ENCODE measurements at places on chromosomes 4 and X.

- DNase-seq, result peak; percentile 1
Observed at GRCh38 chr4:171025776-171026175, 787.4 kb upstream of the GALNTL6 start.

GRCh38 chr4:163447481-163447880 is 26.1 kb downstream of the TKTL2 start:
- no peak for DNase-seq

GRCh38 chr4:140071806-140072205 is 82.2 kb downstream of the MAML3 start:
- DNase-seq, result peak; percentile 46

DNA sequence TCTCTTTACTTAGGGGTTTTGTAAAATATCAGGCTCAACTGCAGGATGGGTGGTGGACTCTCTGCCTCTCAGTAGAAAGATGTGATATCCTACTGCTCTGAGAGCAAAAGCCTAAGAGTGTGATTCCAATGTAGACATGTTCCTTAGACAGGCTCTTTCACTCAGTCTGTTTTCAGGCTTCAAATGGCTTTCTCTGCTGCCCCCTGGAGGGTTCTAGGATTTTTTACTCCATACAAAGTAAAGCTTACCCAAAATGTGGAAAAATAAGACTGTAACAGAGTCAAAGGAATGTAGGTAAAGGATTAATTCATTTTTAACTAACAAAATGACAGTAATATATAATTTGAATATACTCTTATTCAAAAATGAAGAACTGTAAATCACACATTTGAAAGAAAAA is 32.1 kb downstream of the ZGRF1 start:
- peak; percentile 68 for DNase-seq

DNA sequence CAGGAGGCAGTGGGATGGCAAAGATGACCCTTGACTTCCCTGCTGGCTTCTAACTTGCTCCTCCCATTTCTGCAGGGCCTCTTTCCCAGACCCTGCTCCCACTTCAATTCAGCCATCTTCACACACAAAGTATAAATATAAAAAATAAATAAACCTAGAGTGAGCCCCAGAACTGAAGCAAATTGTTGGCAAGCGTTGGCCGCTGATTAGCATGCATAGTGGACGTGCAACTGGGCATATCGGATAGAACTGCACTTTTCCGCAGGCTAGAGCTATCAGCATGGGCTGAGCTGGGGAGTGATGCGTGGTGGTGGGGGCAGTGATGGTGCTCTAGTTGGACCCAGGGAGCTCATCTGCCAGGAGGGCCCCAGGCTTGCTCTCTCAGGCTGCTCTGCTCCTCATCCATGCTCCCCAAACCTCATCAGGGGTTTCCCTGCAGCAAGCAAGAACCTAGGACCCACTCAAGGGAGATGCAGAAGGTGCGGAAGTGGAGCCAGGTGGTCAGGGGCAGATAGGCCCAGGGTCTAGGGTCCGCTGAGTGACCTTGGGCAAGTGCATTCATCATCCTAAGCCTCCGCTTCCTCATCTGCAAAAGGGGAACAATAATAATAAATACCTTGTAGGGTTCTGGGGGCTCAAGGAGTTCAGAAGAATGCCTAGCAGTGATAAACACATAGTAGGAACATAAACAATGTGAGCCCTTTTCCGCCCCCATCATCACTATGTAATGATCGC is 146.8 kb upstream of the PJA1 start:
- no peak for DNase-seq

DNA sequence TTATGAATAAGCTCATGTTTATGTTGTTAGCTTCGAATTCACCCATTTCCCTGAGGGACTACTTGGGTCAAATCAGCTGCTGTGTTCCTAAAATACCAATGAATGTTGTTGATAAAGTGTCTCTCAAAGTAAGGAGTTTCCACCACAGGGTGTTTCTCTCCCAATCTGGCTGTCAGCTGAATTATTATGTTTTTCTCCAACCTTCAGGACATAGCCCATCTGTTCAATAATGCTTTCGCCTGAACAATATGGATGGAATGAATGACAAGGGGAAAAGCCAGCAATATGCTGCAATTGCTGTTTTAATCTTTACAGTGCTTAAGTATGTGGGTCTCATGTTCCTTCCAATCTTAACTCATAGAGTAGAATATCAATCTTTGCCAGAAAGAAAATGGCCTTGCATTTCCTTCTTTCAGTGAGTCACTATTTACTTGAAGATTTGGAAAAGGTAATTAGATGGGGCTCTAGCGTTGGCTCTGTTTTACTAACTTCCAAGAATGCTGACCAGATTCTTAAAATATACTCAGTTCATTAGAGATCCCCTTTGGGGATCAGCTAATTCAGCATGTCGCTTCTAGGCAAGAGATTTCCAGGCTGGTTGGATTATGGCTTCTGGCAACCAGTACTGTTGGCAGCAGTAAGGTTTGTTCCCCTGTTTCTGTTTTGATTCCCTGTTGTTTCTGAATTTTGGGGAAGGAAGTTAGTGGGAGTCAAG is 410.5 kb downstream of the PPP3CA start:
- DNase-seq, result no peak

DNA sequence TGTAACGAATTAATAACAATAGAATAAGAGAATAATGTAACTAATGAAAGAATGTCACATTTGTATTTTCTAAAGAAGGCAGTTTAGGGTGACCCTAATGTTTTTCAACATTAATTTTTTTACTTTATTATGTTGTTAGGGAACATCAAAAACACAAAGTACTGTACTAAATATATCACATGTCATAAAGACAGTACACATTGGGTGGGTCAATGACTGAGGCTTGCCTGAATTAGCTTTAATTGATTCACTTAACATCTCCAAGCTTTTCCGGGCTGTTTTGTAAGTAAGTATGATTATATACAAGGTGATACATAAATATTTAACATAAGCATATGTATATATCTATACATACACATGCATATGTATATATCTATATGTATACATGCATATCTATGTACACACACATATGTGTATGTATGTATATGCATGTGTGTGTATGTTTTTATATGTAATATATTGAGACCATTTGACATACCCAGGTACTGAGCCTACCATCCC is 43.4 kb upstream of the KLF3 start:
- no peak for DNase-seq

GRCh38 chrX:1391707-1392375 is at the start of gene SLC25A6:
Gene SLC25A6 (minus strand): TSS chrX:1392113. CDS start chrX:1392009, 104 bp downstream.
- DNase-seq, result peak; percentile 98

DNA sequence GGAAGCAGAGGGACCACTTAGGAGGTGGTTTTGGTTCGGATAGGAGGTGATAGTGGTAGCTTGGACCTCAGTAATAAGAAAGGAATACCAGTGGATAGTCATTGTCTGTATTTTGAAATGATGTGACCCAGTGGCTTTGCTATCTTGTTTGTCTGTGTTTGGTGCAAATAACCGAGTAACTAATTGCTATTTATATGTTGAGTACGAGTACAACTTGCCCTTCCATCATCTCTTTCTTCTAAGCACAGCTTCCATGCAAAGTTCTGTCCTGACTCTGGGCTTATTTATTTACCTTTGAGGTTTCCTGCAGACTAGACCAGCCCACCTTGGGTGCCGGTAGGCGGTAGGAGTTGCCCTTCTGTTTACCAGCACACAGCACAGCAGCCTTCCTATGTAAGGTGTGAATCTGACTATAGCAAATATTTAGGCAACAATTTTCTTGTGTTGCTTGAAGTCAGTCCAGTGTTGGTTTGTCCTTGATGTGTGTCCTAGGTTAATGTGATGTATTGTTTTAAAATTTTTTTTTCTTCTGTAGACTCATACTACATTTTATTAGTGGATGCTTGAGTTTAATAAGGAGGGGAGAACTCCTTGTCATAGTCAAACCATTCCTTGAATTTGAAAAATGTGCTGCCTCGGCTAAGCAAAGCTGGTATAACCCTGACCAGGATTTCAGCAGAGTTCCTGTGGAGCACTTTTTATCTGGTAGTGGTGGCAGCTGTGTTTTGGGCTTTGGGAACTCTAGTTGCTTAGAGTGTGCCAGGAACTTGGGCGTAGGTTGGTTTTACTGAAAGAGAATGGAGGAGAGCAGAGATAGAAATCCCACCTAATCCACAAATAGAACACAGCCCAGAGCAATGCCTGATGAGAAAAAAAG is 21.9 kb downstream of the PTTG2 start:
- no peak for DNase-seq

DNA sequence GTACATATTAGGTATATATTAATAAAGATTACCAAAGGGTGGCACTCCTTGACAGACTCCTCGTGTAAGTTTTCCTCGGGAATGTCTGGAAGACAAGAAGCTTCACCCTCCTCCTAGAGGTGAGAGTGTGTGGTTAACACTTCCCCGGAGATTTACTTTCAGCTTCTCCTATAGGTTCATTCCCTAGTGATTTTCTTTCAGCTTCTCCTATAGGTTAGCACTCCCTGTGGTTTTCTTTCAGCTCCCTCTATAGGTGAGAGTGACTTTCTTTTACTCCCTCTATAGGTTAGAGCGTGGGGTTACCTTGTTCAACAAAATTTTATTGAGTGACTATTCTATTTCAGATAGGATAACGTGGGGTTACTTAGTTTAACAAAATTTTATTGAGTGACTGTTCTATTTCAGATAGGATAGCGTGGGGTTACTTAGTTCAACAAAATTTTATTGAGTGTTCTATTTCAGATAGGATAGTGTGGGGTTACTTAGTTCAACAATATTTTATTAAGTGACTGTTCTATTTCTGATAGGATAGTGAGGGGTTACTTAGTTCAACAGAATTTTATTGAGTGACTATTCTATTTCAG is 106.0 kb upstream of the PLAC1 start:
- DNase-seq, result peak; percentile 37

Data from inflammatory macrophage treated with lipopolysaccharide for 1 hour (primary cell).